HCT116 (cell line): ENCODE measurements at places on chromosomes 7 and 10. TPM values are rescaled to one million over a fixed set of nuclear protein-coding genes. Genes with fewer than 3 reads are reported as not detected.

DNA sequence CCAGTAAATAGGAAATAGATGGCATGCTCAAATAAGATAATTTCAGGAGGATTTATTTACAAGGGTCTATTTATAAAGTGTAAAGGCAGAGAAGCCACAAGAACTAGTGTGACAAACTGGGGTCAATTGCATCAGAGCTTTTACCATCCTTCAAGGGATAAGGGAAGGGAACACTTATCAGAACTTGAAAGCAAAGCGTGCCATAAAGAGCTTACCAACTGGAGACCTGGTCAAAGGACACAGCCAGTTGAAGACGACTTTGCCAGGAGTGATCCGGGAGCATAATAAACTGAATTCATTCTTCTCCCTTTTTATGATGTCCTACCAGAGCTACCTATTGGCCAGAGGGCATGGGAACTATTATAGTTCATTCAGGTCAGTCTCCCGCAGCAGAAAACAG is 3.2 kb upstream of the PPP1R3A start:
- no peaks in the 10 kb centered on the region for H3K36me3 ChIP-seq
- H3K27ac ChIP-seq: no peak overlapping the region
- H3K4me1 ChIP-seq: no peaks in the 10 kb centered on the region
- H3K27me3 ChIP-seq: no peaks in the 10 kb centered on the region
- no peak for DNase-seq
- no peak overlapping the region for H3K4me3 ChIP-seq

DNA sequence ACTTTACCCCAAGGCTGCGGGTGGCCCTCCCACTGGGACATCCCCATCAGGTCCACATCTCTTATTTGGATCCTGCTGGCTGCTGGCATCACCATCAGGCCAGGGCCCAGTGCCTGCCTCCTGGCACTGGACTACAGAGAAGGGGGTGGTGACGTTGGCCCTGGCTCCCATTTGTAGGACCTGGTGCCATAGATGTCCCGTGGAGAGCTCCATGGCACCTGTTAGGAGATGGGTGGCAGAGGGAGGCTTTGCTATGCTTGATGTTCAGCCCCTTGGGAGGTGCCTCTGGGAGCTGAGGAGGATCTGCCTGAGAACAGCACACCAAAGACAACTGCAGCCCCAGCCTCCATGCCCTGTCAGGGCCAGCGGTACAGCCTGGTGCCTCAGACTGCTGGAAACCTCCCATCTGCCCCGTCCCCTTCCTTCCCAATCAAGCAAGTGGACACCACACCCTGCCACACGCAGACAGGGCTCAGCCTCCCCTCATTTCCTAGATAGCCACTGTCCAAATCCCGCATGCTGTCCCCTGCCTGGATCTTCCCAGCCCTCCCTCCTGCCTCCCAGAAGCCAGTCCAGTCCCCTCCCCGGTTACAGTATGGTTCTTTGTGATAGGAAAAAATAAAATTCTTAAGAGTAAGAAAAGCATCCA is 230.0 kb upstream of the GRB10 start:
- no peak overlapping the region for H3K27ac ChIP-seq
- H3K27me3 ChIP-seq: no peaks in the 10 kb centered on the region
- no peak for DNase-seq
- no peaks in the 10 kb centered on the region for H3K36me3 ChIP-seq
- H3K4me3 ChIP-seq: no peak overlapping the region

DNA sequence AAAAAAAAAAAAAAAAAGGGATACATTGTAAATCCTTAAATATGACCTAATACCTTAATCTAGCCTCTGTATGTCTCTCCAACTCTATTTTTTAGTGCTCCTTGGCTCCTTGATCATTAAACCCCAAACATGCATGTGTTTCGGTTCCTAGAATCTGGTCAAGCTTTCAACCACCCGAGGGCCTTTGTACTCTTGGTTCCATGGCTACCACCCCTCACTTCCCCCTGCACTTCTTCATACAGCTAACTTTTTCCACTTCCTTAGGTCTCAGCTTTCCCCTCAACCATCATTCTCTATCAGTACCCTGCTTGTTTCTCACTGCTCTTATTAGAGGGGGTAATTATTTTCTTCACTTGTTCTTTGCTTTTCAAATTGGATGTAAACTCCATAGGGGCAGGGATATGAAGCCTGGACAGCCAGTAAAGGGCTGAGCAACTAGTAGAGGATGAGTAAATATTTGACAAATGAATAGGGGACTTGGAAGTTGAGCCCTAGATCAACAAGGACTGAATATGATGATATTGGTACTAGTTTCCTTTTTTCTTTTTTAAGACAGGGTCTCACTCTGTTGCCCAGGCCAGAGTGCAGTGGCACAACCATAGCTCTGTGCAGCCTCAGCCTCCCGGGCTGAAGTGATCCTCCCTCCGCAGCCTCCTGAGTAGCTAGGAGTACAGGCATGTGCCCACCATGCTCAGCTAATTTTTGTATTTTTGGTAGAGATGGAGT is 4.3 kb upstream of the GDI2 start:
- no peak overlapping the region for H3K27ac ChIP-seq
- DNase-seq: no peak
- H3K4me1 ChIP-seq: peaks cover 14% of the 10 kb centered on the region
- no peaks in the 10 kb centered on the region for H3K27me3 ChIP-seq

GRCh38 chr7:31077484-31078362 is 25.6 kb downstream of the ADCYAP1R1 start:
- no peak overlapping the region for H3K27ac ChIP-seq
- no peak overlapping the region for H3K4me3 ChIP-seq
- peaks cover 61% of the 10 kb centered on the region for H3K27me3 ChIP-seq
- no peaks in the 10 kb centered on the region for H3K4me1 ChIP-seq

PRRT4 gene
- 4.0 TPM for total RNA-seq

CREB5 gene
- 0.49 TPM for total RNA-seq

VAX1 gene
- total RNA-seq: not detected

KAZALD1 gene
- total RNA-seq: 16.0 TPM

SLC26A5 gene
- 0.15 TPM for total RNA-seq
